Stimulated activated CD8-positive, alpha-beta memory T cell treated with anti-CD3 and anti-CD28 coated beads, Interleukin-4, amount 100 ng/mL, for 4 hours (primary cell): ENCODE measurements at places on chromosomes 2 and 18.

DNA sequence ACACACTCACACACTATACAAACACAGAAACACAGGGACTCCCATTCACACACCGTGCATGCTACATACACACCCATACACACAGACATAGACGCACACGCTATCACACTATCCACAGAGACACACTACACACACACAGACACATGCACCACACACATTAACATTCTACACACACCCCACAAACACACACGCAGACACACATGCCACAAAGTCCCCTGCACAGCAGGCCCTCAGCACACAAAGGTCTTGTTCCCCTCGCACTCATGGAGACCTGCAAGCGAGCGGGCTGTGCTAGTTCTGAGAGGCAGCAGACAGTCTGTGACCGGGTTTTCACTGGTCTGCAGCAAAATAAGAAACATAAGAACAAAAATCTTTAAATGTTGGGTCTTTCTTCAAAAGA is 429.6 kb upstream of the SALL3 start:
- DNase-seq, result no peak

GRCh38 chr2:65366595-65367125 is 65.7 kb downstream of the SPRED2 start:
- no peak for DNase-seq

DNA sequence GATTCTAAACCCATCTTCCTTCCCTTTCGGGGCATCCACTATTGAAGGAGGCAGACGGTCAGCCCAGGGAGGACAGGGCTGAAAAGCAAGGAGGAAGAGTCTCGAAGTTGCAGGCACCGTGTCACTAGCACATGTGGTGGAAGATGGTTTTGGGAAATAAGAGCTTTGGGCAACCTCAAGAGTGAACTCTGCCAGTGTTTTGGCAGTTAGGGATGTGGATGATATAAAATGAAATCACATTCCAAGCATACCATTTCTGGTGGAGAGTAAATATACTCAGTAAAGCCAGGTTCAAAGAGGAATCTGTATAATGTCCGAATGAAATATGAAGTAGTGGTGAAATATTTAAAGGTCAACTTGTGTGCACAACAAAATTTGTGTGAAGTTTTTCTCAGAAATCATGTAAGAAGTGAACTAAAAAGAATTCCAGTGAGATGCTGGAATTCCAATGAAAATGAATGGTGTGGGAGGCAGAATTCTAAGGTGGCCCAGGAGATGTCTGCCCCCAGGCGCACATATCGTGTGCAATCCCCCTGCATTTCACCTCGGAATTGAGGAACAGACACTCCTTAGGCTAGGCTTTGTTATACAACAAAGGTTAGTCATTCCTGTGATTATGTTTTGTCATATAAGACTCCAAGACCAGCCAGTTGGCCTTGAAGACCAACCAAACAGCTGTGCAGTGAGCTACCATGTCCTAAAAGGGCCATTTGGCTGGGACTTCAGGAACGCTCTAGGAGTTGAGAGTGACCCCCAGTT is 147.1 kb downstream of the SH3BP4 start:
- no peak for DNase-seq

GRCh38 chr2:147231081-147231480 is 613.7 kb upstream of the ACVR2A start:
- no peak for DNase-seq

DNA sequence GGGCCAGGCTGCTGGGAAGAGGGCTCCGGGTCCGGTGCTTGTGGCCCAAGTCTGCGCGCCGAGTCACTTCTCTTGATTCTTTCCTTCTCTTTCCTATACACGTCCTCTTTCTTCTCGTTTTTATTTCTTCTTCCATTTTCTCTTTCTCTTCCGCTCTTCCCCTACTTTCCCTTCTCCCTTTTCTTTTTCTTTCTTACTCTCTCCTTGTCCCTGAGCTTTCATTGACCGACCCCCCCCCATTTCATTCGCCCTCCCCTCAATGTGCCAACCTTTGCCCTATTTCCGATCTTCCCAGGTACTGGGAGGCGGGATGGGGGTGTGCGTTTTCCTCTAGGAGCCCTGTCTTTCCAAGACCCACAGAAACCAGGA is 1.8 kb downstream of the ONECUT2 start:
- no peak for DNase-seq

DNA sequence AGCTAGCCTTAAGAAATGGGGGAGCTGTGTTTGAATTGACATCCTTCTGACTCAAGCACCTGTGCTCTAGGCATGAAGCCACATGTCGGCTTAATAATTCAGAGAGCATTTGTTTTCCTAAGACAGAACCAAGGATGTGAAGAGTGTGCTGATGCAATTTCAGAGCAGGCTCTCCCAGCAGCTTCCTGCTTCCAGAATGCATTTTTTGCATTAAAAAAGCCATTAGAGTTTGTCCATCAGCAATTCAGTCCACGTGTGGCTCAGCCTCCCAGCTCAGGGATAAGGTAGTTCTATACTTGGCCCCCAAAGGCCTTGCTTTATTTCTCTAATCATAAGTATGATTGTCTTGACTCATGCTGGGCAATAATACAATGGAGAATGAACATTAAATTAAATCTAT is 37.7 kb downstream of the DOCK10 start:
- DNase-seq, result no peak
